ENCODE measurements at places on chromosomes 4 and X.

DNA sequence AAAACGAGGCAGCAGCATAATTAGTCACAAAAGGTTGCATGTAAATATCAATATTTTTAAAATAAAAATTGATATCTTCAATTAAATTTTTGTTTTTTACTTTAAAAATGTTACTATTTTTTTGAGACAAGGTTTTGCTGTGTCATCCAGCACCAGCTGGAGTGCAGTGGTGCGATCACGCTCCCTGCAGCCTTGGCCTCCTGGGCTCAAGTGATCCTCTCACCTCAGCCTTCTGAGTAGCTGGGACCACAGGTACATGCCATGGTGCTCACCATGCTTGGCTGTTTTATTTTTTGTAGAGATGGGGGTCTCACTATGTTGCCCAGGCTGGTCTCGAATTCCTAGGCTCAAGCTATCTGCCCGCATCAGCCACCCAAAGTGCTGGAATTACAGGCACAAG, 96.8 kb upstream of the FRAS1 start:
- no peak for DNase-seq

GRCh38 chrX:96619588-96619987, 65.1 kb upstream of the DIAPH2 start:
- DNase-seq, result no peak

DNA sequence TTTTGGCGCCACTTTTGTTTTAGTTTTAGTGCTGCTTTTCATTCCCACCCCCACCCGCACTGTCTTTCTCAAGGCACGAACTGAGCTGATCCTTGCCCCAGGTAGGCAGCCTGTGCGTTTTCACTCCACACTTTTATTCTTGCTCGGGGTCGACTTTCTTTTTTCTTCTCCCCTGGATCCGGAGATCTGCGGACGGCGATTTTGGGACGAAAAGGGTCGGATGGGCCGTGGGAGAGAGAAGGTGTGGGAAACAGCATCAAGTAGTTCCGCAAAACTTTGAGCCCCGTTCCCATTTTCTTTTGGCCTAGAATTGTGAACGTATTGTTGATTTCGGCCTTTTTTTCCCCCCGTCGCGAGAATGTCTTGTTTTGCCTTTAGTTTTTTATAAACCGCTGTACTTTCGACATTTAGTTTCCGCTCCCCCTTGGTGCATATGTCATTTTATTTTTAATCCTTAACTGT, 531 bp downstream of the STAG2 start:
- peak; percentile 24 for DNase-seq

DNA sequence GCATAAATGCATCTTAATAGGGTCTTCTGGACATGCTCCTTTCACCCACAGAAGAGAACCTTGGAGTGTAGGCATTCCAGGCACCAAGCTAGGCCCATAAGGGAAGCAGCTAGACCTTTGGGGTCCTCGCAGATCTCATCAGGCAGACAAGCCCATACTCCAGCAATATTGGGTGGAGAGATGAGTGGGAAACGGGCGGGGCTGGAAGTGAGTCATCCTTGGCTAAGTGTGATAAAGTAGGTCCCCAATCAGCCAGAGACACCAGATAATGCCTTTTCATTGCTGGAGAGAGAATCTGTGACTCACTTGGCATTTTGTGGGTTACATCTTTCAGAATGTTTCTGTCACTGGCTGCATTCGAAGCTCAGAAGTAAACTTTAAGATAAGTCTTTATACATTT, 133.3 kb upstream of the MBNL3 start:
- peak; percentile 40 for DNase-seq

DNA sequence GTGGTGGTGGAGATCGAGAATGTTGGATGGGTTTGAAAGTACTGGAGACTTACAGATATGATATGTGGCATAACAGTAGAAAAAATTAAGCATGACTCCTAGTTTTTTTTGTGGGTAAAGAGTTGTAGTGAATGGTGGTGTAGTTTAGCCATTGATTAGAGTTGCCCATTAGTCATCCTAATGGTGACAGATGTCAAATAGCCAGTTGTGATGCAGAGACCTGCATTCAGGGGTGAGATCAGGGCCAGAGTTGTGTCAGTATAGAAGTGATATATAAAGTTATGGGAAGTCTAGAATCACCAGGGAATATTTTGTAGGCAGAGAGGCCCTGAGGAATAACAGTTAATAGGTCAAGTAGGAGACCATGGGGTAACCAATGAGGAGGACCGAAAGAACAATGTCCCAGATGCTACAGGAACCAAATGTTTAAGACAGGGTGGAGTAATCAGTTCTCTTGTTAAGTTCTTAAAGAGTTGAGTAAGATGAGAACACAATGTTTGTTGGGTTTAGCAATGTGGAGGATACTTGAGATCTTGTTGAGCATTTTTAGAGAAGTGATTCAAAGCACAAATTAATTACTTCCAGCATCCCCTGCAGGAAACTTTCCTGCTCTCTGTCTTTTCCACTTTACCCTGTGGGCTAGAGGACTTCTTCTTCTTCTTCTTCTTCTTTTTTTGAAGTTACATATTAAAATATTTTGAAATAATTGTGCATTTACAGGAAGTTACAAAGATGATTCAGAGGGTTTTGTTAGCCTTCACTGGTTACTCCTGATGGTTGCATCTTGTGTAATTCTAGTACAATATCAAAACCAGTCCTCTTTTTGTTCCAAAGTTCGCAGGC, 13.3 kb downstream of the SGMS2 start:
- peak; percentile 61 for DNase-seq

DNA sequence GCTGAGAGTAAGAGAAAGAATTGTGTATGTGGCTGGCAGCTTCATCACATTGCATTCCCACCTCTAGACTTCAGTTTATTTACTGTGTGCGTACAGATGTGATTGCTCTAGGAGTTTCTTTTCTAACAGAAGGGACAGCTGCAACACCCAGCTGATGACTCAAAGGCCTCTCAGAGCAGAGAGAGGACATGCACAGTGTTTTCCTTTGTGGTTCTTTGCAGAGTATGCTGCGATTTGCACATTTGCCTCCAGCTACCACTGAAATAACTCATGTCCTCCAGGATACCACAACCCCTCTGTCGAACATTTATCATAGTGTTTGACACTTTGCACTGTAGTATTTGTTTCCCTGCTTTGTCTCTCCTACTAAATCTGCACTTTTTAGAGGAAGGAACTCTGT, 294.1 kb downstream of the STIM2 start:
- DNase-seq, result peak; percentile 35

DNA sequence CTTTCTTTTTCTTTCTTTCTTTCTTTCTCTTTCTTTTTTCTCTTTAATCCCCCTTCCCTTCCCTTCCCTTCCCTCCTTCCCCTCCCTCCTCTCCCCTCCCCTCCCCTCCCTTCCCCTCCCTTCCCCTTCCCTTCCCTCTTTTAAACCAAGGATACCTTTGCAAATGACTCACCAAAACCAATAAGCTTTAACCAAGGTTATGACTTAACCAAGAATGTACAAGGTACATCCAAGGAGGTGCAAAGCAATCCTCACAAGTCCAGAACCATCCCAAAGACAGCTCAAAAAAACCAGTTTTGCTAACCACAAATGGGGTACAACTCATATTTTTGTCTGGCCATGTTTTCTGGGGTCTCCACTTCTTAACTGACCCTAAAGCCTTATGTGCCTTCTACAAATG, 174.7 kb upstream of the PPP1R2C start:
- peak; percentile 27 for DNase-seq

GRCh38 chr4:175238827-175239517, 320.8 kb downstream of the ADAM29 start:
- DNase-seq, result peak; percentile 50

- DNase-seq, result no peak
These were observed 80.3 kb upstream of the HHIP start for GRCh38 chr4:144565527-144566195.

GRCh38 chr4:110533590-110533910, 57.6 kb downstream of the ENPEP start:
- DNase-seq, result no peak

DNA sequence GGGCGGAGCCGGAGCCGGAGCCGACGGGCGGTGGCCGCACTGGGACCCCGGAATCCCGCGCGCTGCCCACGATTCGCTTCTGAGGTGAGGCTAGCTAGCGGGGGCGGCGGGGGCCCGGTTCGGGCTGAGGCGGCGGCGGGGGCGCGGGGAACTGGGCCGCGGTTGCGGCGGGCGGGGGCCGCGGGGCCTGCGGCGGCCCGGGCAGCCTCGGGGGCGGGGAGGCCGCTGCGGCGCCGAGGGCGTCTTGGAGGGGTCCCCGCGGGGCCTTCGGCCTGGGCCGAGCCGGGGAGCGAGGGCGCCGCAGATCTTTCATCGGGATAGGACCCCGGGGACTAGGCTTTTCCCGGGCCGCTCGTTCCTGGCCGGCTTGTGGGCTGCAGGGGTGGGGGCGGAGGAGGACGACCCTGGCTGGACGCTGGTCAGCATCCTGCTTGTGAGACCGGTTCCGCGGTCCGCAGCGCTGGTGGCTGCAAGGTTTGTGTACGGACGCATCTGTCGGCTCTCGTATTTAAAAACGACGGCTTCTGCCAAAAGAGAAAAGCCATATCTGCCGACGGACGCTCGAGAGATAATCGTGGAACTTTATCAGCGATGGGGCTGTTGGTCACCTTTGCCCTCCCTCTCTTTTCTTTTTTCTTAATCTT, 419 bp downstream of the ADD1 start:
- DNase-seq, result peak; percentile 22

GRCh38 chrX:134294548-134294947, 57.6 kb downstream of the CCDC160 start:
- DNase-seq, result peak; percentile 11

DNA sequence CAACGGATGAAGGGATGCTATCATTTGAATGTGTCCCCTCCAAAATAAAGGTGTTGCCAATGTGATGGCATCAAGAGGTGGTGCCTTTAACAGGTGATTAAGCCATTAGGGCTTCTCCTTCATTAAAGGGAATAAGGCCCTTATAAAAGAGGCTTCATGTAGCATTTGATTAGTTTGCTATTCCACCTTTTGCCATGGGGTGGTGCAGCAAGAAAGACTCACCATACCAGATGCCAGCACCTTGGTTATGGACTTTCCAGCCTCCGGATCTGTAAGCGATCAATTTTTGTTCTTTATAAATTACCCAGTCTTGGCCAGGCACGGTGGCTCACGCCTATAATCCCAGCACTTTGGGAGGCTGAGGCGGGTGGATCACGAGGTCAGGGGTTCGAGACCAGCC, 7.9 kb upstream of the SLC25A43 start:
- DNase-seq, result peak; percentile 60

DNA sequence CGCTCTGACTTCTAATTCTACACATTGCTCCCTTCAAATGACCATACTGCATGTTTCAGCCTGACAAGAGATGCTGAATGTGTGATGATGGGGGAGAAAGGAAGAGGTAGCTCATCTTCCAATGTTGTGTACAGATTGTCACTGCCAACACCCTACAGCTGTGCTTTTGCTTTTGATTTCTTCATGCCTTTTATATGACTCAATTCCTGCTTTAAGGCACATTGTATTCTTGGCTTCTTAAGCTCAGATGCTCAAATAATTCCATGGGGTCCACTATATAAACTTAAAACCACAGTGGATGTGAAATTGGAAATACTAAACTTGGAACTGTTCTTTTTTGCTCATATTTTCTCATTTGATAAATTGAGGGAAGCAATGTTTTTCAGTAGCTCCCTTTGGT, 183.2 kb upstream of the WDFY3 start:
- DNase-seq, result peak; percentile 49

GRCh38 chrX:63744850-63745394, 40.1 kb downstream of the ARHGEF9 start:
- DNase-seq, result no peak

- DNase-seq, result peak; percentile 68
These were observed 5.3 kb downstream of the APOO start for GRCh38 chrX:23902419-23902818.

GRCh38 chrX:49934148-49934547, 11.8 kb downstream of the CLCN5 start:
- no peak for DNase-seq

- no peak for DNase-seq
These were observed 10.3 kb downstream of the GNL3L start for GRCh38 chrX:54540289-54540688.

- DNase-seq, result no peak
These were observed 59.1 kb downstream of the NKX6-1 start for GRCh38 chr4:84439996-84440395.

- DNase-seq, result peak; percentile 38
These were observed 27.5 kb downstream of the PCYT1B start for GRCh38 chrX:24619647-24620046.

DNA sequence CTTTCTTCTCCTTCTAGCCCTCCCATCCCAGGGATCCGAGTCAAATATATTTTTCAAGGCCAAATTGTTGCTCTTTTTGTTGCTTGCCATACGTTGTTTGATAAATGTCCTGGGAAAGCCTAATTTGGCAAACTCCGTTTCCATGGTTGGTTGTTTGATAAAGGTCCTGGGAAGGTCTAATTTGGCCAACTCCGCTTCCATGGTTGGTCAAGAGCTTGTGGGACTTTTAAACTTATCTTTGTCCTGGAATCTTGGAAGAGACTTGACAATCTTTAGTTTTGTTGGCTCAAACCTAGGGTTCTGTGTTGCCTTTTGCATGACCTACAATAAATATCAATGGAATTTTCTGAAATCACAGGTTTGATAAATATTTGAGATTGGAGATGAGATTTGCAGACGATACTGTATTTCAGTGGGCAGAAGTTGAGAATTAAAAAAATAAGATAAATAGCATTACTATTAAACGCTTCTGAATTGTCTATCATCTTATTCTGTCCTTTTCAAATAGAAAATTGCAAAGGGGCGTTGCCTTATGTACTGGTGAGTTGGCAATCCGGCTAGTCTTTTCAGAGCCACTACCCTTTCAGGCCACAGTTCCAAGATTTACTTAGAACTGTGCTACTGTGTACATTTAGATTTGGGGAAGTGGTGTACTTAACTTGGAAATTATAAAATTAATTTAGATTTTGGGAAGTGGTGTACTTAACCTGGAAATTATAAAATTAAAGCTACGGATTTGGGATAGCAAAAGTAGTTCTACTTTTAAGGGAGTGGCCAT, 804 bp downstream of the OSTC start:
- DNase-seq, result peak; percentile 60

DNA sequence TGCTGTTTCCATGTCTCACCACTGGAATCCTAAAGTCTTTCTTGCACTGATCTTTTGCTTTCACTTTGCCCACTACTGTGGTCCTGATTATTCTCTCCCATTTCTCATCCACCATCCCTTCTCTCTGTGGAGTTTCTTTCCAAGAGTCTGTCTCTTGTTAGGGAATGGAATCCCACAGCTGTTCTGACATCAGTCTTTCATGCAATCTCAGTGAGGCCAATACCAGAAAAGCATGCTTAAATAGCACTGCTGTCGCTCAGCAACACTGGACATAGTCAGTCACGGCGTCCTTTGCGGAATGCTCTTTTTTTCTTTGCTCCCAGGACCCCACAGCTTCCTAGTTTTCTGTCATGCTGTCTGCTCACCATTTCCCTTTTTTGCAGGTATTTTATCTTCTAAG, 20.1 kb downstream of the SLITRK4 start:
- DNase-seq, result no peak

DNA sequence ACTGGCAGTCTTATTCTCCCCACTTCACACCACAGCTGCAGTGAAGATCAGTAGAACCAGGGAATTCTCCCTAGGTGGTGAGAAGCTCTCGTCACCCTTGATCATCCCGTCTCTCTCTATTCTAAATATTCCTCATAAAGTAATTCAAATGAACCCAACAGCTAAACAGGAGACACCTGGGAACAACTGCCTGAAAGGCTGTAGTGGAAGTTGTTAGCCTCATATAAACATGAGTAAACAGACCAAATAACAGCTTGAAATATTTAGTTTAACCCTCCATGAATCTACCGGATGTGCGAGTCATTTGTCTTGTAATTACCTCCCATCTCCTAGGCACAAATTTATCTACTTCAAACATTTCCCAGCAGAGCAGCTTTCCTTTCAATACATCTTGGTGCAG, 30.4 kb upstream of the APELA start:
- DNase-seq, result no peak

Data from epithelial cell of esophagus (primary cell).